ENCODE measurements at places on chromosomes 3 and 15. TPM values are rescaled to one million over a fixed set of nuclear protein-coding genes. Genes with fewer than 3 reads are reported as not detected.

DNA sequence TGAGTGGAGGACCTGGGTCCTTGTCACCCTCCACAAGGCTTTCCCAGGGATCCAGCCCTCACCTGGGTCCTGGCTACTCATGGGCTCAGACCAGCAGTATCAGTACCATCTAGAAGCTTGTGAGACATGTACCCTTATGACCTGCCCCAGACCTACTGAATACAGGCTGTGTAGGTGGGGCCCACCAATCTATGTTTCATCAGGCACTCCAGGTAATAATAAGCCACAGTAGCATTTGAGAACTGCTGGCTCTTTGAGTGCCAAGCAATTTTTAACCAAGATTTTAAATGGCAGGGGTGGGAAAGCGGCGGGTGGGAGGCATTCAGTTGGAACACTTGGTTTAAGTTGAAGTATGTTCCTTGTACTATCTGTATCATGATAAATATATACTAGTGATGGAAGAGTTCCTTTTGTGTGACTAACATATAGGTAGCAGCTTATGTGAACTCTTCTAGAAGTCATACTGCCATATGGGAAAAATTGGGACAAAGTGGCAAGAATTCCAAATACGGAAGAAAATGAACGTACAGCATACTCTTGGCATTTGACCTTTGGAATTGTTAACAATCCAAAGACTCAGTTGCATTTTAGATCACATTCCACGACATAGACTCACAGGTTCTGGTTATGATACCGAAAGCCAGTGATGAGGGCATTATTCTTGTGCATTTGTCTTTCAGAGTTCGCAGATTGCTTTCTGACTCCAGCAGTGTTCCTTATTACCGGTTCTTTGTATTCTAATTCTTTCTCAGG lies 190.4 kb downstream of the GHSR start:
- DNase-seq, result no peak

DNA sequence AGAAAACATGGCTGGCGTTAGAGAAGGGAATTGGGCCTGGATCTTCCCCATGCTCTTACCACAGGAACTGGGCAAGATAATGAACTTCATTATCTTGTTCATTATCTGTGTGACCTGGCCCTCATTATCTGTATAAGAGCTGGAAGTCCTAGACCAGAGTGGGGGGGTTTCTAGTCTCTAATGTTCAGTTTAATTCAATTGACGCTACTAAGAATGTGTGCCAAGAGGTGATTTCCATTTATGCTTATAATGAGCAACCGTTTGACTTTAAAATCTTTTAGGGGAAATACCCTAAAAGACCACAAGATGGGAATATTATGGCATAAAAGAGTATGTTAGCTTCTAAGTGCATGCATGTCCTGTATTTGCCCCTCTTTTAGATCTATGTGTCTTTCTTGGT lies 59.1 kb upstream of the CSTA start:
- DNase-seq, result no peak

DNA sequence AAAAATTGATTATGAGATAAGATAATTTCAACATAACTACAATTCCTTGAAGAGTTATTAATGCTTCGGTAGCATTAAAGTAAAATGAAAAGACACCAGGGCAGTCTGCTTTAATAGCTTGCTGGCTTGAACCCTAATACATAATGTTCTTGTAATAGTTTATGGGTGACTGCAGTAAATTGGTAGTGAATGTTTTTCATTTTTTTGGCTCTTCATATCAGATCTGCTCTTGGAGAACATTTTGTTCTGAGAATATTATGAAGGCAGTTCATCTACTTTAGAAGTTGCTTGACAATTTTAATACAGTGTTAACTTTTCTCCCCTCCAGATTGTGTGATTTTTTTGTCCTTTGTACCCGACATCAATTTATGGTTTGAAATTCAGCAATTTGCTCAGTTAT lies 128.4 kb downstream of the ZBTB20 start:
- DNase-seq, result no peak

DNA sequence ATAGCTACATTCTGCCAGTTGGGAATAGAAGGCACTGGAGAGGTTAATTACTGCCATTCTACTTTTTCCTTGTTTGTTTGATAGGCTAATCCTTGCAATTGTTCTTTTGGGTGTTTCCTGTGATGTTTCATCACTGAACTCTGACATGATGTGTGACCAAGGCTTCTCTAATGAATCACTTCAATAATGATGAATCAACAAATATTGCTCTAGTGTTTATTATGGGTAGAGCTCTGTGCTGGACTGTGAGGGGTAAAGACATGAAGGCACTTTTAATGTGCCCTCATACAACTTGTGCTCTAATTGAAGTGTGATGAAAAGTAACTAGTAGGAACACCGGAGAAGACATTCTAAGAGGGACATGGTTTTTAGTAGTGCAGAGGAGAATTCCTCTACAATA lies 233.6 kb downstream of the WDR72 start:
- DNase-seq, result no peak

Gene GUCA1C
- polyA plus RNA-seq, result not detected

DNA sequence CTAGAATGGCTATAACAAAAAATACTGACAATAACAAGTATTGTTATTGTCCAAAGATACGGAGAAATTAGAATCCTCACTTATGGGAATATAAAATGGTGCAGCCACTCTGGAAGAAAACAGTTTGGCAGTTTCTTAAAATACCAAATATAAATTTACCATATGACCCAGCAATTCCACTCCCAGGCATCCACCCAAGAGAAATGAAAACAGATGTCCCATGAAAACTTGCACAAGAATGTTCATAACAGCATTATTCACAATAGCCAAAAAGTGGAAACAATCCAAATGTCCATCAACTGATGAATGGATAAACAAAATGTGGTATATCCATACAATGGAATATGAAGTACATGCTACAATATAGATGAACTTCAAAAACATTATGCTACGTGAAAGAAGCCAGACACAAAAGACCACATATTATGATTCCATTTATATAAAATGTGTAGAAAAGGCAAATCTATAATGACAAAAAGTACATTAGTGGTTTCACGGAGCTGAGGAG lies 9.4 kb downstream of the AAGAB start:
- DNase-seq, result no peak

DNA sequence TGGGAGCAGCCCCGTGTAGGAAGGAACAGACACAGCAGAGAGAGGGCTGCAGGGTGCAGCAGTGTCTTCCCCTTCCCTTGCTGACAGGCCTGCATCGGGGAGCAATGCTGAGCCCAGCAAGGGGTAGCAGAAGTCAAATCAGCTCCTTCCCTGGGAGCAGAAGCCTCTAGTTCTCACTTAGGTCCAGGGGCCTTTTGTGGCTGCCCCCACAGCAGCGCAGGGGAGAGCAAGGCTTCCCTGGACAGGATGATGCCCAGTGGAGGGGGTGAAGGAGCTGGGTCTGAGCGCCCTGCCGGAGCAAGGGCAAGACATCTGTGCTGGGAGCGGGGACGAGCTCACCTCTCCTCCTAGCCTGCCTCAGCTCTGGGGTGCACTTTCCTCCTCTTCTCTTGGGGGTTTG lies 827 bp downstream of the PLCB2 start:
- DNase-seq, result no peak

Gene PTX3
- 1.2 TPM for polyA plus RNA-seq

- DNase-seq, result no peak
These were observed 12.0 kb upstream of the LINGO1 start for GRCh38 chr15:77644543-77645247.

GRCh38 chr3:19901337-19901736 lies 32.7 kb downstream of the EFHB start:
- DNase-seq, result no peak

Gene SCAANT1
- not detected for polyA plus RNA-seq

- peak; percentile 47 for DNase-seq
These were observed 47.7 kb downstream of the CHCHD6 start for GRCh38 chr3:126751611-126752302.

DNA sequence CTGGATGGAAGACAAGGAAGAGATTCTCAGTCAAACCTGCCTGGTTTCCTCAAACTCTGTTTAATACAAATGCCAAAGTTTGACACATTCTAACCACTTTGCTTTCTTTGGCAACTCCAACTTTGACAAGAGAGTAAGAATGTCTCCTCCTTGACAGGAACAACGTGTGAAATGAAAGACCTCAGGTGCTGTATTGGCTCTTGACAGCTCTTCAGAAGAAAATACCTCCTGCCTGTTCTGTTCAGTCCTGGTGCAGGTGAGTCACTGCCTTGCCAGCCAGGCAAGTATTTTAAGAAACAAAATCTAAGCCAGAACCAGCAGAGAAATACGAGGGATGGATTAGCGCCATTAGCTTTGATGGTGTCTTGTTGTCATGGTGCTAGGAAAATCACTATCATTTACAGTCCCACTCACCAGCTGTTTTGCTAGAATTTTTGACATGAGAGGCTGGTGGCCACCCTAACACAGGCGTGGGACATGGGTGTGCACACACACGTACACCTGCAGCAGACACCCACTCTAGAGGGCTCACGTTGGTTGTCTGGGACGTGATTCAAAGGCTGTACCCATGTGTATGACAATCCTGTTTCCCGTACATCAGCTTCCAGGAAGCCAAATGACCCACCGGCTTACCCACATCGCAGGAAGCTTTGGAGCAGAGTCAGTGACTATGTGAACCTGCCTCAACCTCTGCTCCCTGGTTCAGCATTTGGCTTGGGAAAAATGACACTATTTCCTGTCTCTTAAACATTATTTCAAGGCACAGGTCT lies 60.4 kb downstream of the CCNL1 start:
- no peak for DNase-seq

GRCh38 chr3:194870394-194871110 lies 184.9 kb downstream of the FAM43A start:
- DNase-seq, result no peak

Gene GOLGA6A
- 0.57 TPM for polyA plus RNA-seq

- DNase-seq, result no peak
These were observed 48.3 kb downstream of the MAP6D1 start for GRCh38 chr3:183777016-183777618.

DNA sequence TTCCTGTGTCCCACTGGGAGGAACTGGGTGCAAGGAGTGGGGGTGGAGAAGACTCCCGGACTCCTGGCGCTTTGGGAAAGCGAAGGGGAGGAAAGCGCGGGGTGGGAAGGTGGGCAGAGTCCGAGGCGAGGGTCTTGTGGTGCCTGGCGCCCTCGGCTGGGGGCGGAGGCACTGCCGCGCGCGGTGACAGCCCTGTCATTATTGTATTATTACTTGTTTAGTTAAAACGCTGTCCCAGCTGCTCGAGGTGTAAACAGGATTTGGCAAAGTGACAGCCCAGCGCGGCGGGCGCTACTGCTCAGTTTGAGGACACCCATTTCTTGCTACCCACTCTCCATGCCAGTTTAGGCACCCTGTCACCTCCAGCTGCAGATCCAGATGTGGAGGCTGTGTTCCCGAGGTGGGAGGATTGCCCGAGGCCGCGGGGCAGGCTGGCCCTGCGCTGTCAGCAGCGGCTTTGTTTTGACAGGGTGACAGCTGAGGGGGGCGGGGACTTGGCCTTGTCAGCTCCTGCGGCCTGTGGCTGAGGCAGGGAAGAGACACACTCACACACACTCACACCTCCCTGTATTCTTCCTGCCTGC lies 1.0 kb downstream of the KAT2B start:
- DNase-seq, result peak; percentile 70

DNA sequence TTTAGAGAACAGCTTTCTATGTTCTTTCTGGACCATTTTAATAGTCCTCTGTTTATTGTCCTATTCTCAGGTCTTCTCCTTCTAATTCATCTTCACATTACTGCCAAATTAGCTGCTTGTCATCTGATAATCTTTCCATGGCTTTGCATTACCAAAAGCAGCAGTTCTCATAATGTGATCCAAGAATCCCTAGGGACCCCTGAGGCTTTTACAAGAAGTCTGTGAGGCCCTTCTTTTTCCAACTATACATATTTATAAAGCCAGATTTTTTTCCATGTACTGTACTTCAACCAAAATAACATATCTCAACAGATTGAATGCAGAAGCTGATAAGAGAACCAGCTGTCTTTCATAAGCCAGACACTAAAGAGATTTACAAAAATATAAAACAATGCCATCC lies 162.5 kb upstream of the BFSP2 start:
- no peak for DNase-seq

- no peak for DNase-seq
These were observed 212.5 kb downstream of the EPHB1 start for GRCh38 chr3:135007607-135008006.

Gene ATP13A4
- polyA plus RNA-seq, result not detected

Gene TM6SF1
- polyA plus RNA-seq, result 1.5 TPM

GRCh38 chr3:146142757-146143156 lies 18.2 kb downstream of the PLOD2 start:
- DNase-seq, result peak; percentile 30

- DNase-seq, result peak; percentile 43
These were observed 1.1 kb downstream of the PIAS1 start for GRCh38 chr15:68055224-68055705.

DNA sequence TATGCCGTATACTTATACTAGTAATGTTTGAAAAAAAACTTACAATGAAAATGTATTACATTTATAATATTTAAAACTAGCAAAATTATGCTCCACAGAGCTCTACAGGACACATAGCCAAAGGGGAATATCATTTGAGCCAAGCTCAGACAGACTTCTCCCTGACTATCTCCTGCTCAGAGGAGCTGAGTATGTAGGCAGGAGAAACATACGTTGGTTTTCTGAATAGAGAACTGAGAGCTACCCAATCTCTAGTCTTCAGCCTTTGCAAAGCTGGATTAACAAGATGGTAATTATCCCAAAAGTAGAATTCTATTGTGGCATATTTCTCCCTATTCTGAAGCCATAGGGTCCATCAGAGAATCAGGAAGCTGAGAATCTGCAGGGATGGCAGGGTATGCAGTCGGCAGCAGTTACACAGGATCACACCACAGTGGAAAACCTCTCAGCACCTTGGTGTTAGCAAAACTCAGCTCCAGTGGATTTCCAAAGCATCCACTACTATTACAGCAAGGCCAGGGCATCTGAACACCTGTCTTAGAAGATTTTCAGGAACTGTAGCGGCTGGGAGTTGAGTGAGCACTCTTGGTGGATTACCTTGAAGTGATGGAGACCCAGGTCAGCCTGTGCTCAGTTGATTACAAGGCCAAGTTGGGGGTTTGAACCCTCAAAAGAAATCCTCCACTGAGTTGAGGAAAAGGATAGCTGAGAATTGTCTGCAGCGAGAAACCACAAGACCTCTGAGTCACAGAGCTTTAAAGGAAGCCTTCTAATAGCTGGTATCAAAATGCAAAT lies 30.1 kb downstream of the GPR15 start:
- DNase-seq, result no peak

DNA sequence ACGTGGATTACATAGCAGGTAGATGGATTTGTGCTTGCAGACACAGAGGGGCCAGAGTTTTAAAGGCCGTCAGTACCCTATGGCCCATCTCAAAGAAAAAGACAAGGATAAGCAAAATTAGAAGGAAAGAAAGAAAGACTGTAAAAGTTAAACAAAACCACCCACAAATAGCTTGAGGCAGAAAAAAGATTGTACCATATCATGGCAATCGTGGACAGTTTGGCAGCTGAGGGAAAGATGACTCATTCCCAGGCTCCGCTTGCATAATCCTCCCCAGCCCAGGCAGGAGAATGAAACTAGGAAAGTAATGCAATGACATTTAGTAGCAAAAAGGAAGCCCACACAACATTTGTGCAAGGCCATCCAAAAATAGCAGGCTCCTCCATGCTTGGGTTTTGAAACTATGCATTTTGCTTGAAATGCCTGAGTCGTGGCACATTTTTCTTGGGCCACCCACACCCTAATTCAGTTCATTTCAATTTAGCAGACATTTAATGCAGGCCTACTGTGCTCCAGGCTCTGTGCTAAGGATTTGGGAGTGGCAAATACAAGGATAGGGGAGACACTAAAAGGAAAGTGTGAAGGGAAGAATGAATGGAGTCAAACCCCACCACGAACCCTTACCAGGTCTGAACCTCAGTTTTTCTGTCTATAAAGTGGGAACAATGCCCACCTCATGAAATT lies 40.9 kb upstream of the SMAD3 start:
- DNase-seq, result no peak

Gene WWTR1
- 21.0 TPM for polyA plus RNA-seq

Gene PLD1
- 1.4 TPM for polyA plus RNA-seq
